ENCODE measurements at places on chromosomes 2 and 18.
A peak's percentile ranks its signal among the peaks of the same experiment; 100 is the strongest.

- no peak for DNase-seq
These were observed 773.7 kb upstream of the RAB6C start for GRCh38 chr2:129205766-129206165.

DNA sequence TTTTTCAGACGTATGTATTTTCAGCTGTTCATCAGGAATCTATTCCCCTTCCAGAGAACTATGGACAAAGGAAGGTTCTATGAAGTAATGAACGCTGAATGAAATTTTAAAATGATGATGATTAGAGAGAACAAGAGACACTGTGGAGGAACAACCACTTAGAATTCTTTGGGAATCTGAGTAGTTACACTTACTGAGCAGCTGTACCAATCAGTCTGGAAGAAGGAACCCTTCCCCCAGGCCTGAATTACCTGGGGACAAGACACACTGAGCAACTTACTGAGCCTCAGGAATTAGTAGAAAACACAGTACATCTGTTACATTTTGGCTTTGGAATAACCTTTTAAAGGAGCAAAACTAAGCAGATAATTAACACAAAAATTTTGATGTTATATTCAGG lies 1.9 kb downstream of the MSTN start:
- no peak for DNase-seq

DNA sequence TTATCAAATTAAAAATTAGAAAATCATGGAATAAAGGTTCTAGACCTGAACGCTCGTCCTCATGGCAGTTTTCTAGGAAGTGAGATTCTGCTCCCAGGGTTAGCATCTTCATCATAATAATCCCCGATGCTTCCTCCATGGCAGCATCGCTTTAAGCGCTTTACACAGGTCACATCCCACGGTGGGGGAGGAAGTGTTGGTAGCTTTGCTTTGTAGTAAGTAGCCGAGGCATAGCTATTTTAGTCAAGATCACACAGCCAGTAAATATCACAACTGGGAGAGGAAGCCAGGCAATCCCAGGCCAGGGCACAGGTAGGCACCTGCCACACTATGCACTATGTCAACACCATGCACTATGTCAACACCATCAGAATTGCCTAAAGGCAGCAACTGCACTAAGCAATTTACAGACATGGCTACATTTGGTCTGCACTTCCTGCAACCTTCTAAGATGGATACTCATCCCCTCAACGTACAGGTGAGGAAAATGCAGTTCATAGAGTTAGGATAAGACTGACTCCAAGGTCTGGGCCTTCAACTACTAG lies 205.5 kb downstream of the FBXO15 start:
- no peak for DNase-seq

DNA sequence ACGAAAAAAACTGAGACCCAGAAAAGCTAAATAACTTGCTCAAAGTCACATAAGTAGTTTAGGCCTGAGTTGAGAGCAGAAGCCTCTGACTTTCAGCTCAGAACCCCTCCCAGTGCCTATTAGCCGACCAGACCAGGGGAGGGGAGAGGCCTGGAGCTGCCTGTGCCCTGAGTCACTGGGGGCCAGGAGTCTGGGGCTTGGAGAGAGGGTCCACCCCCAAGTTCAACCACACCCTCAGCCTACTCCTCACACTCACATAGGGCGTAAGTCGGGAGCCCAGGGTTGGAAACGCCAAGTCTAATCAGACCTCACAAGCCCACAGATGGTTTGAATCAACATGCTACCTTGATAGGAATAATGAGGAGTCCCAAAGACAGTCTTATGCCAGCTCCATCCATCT lies 12.6 kb upstream of the PKDCC start:
- DNase-seq = no peak

DNA sequence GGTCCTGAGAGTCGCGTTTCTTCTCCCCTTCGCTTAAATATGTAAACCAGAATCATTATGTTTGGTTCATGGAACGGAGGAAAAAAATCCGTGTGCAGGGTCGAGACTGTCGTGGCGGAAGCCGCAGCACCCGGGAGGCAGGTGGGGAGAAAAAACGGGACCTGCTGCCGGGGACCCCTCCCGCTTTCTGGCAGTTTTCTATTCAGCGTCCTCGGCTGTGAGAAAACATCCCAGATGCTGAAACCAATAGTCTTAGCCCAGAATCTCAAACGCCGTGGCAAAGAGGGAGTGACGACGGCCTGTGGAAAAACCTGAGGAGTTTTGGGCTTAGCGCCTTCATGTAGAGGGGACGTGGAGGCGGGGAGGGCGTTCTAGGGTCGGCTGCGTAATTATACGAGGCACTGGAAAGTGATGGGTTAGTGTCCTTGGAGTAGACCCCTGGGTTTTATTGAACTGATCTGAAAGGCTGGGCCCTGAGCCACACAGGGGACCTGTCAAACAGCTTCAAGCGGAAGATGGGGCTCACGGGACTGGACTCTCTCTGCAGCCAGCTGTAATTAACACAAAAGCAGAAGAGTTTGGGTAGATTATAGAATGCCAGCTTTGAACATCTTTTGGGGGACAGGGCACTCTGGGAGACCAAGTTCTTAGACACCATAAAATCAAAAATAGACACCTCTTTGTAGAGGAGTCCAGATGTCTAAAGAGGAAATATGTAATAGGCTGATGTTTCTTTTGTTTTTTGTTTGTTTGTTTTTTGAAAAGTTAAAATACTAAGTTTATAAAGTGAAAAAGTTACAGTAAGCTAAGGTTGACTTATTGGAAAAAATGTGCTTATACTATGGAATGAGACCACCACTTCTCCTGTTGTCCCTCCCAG lies 834 bp upstream of the BUB1 start:
- peak; percentile 36 for DNase-seq

- DNase-seq = peak; percentile 22
These were observed 335 bp downstream of the HES6 start for GRCh38 chr2:238239543-238239862.

- no peak for DNase-seq
These were observed 30.4 kb downstream of the CIB4 start for GRCh38 chr2:26610504-26611335.

- DNase-seq = no peak
These were observed 178.3 kb upstream of the DSEL start for GRCh38 chr18:67694787-67695186.

- DNase-seq = no peak
These were observed 23.1 kb downstream of the PLA2R1 start for GRCh38 chr2:160039166-160039903.

DNA sequence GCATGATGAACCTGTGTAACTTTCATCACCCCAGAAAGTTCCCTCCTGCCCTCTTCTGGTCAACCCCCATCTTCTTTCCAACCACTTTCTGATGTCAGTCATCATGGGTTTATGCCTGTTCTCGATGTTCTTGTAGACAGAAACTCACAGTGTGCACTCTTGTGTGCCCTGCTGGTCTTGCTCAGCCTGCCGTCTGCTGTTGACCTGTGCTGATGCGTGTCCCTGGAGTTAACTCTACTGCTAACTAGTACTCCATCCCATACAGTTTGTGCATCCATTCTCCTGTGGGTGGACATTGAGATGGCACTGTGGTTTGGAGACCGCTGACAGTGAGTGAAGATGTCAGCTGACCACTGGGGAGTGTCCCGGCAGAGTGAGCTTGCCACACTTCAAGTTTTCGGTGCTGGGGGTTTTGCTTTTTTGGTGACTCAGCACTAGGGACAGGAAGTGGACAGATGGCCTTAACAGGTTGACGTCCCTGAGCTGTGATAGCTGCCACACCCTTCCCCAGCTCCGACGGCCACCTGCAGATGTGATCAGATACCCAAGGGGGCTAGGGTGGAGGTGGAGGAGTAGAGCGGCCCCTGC lies 14.8 kb downstream of the KLHL29 start:
- DNase-seq = no peak

- DNase-seq = no peak
These were observed 93.0 kb upstream of the TTC27 start for GRCh38 chr2:32534831-32535230.

GRCh38 chr2:130318906-130319305 lies 23.8 kb upstream of the IMP4 start:
- DNase-seq = no peak

DNA sequence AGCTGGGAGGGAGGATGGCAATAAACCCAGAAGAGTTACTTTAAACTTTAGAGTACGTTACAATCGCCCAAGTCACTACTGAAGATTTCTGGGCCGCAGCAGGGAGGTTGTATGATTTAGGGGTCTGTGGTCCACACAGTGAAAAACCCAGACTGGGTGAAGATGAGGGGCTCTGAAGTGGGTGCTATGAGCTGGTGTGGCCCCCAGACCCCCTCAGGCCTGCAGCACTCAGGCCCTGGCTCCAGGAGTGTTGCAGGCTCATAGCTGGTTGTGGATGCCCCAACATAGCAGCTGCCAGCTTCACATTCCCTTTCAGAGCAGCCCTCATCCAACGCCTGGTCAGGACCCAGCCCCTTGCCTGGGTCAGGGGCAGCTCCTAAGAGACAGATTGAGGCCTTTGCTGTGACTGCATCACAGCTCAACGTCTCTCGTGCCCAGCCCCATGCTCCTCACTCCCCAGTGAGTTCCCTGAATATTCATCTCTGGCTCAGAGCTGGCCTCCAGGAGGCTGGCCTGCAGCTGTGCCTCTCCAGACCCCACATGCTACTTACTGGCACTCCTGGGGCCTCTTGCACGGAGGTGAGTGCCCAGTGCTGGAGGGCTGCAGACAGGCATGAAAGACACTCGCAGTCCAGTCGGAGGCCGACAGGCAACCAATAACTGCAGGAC lies 94.5 kb upstream of the MYCN start:
- no peak for DNase-seq

- no peak for DNase-seq
These were observed 84.9 kb downstream of the SLC8A1 start for GRCh38 chr2:40367032-40367431.

- DNase-seq = no peak
These were observed 48.9 kb upstream of the SPATS2L start for GRCh38 chr2:200257570-200257969.

GRCh38 chr2:8239531-8240088 lies 442.2 kb upstream of the ID2 start:
- peak; percentile 94 for DNase-seq

DNA sequence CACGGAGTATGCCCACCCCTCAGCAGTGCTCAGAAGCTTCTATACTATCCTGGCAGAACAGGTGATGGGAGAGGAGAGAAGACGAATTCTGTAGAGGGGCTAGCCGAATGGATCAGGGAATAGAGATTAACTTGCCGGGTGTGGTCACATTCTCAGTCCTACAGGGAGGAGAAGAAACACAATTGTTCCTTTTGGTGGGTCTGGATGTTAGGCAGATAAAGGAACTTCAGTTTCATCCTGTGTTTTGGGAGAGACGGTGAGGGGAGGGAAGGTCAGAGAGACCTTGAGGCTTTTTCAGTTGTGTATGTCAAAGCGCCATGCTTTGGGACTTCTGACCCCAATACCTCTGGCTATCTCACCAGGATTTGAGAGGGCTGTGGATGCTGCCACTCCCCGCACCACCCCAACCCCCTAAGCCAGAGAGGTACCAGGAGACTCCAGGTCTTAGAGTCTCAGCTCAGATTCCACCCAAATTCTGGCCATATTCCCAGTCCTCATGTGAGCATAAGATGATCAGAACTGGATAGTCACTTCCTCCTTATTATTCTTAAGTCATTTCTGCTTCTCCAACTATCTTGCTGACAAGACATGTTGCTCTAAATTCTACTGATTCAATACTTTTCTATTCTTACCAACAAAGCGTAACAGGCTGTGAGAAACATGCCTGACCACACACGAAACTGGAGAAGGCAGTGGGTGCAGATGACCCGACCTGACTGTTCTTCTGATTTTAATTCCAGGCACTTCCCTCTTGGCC lies 2.3 kb upstream of the TMEM37 start:
- DNase-seq = peak; percentile 77

DNA sequence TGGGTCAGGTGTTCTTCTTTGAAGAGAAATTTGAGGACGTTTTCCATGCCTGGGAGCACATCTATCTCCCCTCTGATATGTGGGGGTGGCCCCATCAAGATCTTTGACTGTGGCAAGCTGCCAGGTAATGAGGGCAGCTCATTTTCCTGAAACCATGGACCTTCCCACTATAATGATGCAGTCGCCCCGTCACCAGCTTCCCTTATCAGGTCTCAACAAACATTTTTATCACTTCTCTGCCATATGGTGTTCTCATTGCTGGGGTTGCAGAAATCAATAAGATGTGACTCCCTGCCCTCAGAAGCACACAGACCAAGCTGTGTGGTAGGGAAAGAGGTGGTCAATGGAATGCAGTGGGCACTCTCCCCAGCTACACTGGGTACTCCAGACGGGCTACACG lies 48.4 kb upstream of the B3GNT7 start:
- no peak for DNase-seq

DNA sequence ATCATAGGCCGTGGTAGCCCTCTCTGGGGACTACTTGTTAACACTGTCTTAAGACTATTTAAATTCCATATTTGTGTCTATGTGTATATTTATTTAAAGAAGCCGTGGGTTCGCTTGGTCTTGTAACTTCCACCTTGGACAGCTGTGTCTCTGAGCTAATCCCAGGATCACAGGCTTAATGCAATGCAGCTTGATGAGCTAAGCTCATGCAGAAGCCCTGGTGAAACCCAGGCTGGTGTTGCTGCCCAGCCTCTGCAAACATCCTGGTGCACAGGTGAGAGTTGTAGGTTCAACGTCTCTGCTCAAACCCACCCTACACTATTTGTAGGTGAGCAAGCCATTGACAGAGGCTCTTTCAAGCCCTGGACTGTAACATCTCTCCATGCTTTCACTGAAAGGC lies 211.8 kb downstream of the FAM210A start:
- DNase-seq = no peak

DNA sequence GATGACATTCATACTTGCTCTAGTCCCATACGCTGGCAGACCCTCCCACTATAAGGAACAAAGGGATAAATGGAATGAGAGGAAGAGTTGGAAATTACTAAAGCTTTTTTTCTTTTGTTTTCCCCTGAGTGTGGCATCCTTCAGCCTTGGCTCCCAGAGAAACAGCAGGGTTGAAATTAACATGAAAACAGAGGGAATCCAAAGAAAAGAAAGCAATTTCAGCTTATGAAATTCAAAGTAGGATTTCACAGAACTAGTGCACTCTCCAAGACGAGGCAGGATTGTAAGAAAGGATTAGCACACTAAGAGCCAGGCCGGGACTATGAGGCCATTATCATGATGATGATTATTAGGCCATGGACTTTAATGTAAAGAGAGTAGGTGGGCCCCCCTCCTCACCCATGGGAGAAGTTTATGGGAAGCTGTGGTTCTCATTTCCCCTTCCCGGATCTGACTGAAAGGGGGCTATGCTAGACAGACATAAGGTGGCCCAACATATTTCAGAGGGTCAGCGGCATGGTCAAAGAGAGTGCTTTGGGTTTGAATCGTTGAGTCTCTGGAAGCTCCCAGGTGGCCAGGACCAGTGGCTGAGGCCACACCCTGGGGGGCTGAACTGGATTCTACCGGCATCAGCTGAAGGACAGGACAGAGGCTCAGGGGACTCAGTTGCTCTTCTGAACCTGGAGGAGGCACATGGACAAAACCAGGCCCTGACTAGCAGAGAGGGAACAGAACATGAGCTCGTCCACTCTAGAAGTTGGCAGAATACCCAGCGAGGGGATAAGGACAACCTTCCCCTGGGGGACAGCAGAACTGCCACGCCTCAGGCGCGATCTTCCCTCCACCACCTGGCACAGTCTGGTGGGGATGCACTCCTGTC lies 100.1 kb upstream of the ARL4C start:
- no peak for DNase-seq

GRCh38 chr18:12741351-12741750 lies 38.5 kb downstream of the PSMG2 start:
- no peak for DNase-seq

All from suppressor macrophage treated with lipopolysaccharide for 4 hours (primary cell).